Vagina (tissue), 2 donors: ENCODE measurements at places on chromosomes 6 and 20.
A peak's percentile ranks its signal among the peaks of the same experiment; 100 is the strongest.

GRCh38 chr6:30060606-30061091 lies 416 bp upstream of the POLR1H start:
- DNase-seq: no peak
- H3K27me3 ChIP-seq: no peaks in the 10 kb centered on the region
- peaks cover 9% of the 10 kb centered on the region for H3K36me3 ChIP-seq
- peak overlapping the region; percentile 81 for H3K4me3 ChIP-seq
- H3K27ac ChIP-seq: peak overlapping the region; percentile 91

GRCh38 chr20:44273231-44274215 lies 26.4 kb downstream of the GDAP1L1 start:
- H3K27me3 ChIP-seq: no peaks in the 10 kb centered on the region
- no peak overlapping the region for H3K4me3 ChIP-seq
- H3K27ac ChIP-seq: no peak overlapping the region
- no peaks in the 10 kb centered on the region for H3K36me3 ChIP-seq
- no peak for DNase-seq
- no peaks in the 10 kb centered on the region for H3K4me1 ChIP-seq

DNA sequence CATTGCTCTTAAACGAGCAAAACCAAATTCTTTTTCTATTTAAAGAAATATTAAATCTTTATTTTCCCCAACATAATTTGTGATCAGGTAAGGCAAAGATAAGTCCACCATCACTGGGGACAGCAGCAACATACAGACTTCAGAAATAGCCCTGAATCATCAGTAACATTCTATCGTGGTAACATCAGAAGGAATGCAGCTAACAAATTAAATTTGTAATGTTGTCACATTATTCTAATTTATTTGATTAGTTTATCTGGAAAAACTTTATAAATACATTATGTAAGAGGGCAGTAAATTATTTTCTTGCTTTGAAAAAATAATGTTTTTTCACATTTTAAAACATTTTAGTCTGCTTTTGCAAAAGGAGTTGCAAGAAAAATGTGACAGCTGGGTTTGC lies 53.6 kb upstream of the BCLAF1 start:
- no peaks in the 10 kb centered on the region for H3K27me3 ChIP-seq
- no peak overlapping the region for H3K27ac ChIP-seq

- no peak for DNase-seq
- H3K4me3 ChIP-seq: no peak overlapping the region
- no peaks in the 10 kb centered on the region for H3K4me1 ChIP-seq
- H3K27ac ChIP-seq: no peak overlapping the region
Measured at GRCh38 chr6:84432619-84433018, 205.2 kb upstream of the CEP162 start.

DNA sequence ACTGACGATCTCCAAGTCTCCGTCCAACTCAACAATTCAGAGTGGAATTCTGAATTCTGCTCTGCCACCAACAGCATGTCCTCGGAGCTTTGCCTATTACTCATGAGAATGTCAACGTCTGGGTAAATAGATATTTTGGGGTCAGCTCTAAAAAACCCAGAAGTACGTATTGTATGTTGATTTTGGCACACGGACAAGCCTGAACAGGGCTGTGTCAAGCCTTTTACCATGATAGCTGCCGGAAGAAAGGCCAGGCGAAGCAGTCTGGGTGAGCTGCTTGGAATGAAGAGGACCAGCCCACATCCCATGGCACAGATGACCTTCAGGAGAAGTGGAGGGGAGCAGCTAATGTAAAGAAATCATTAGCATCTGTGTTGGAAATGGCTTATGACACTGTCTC lies 88.0 kb upstream of the JAG1 start:
- H3K27ac ChIP-seq: no peak overlapping the region
- no peaks in the 10 kb centered on the region for H3K4me1 ChIP-seq
- no peak overlapping the region for H3K4me3 ChIP-seq
- no peaks in the 10 kb centered on the region for H3K27me3 ChIP-seq

GRCh38 chr6:168578036-168578435 lies 137.1 kb downstream of the SMOC2 start:
- H3K36me3 ChIP-seq: no peaks in the 10 kb centered on the region
- H3K4me3 ChIP-seq: no peak overlapping the region
- DNase-seq: no peak

DNA sequence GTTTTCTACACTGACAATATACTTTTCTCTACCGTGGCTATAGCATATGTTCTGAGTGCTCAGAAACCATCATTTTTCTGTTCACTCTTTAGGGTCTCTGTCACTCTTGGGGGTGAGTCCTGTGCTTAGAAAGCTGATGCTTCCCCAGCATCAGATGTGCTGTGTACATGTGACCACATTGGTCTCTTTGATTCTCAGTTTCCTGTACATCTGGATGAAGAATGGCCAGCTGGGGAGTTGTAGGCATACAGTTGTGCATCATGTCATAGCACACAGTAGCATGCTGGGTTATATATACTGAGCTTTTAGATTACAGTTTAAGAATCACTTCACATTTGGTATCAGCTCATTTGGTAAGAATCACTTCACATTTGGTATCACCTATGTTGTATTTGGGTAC lies 238.6 kb upstream of the PREP start:
- H3K4me1 ChIP-seq: peaks cover 18% of the 10 kb centered on the region
- no peak for DNase-seq
- H3K27me3 ChIP-seq: no peaks in the 10 kb centered on the region
- H3K36me3 ChIP-seq: no peaks in the 10 kb centered on the region
- no peak overlapping the region for H3K4me3 ChIP-seq

DNA sequence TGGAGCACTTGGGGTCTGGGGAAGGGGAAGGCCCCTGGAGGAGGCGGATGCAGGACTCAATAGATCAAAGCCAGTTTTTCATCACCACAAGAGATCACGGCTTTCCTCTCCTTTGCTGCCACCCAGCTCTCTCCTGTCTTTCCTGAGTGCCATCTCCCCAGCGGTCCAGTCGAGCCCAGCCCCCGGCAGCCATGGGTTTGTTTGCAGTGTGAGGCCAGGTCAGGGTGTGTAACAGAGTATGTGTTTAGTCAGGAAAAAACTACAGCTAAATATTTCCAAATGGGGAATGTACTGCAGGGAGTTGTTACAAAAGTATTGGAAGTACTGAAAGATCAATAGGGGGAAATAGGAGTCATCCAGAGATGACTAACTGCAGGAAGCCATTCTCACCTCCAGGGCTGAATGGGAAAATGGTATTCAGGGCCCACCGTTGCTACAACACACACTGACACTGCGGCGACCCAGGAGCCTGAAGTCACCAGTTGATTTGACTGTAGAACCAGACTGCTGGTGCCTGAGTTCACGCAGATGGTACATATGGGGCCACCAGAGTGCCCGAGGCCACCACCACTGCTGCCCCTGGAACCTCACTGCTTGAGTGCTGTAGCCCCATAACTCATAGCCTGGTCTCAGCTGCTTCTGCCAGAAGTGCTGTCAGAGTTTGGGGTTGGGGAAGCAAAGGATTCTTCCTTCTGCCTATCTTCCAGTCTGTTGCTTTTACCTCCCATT lies 23.6 kb upstream of the FANCE start:
- H3K4me3 ChIP-seq: no peak overlapping the region
- H3K4me1 ChIP-seq: no peaks in the 10 kb centered on the region
- no peak overlapping the region for H3K27ac ChIP-seq
- H3K36me3 ChIP-seq: peaks cover 33% of the 10 kb centered on the region
- no peak for DNase-seq

DNA sequence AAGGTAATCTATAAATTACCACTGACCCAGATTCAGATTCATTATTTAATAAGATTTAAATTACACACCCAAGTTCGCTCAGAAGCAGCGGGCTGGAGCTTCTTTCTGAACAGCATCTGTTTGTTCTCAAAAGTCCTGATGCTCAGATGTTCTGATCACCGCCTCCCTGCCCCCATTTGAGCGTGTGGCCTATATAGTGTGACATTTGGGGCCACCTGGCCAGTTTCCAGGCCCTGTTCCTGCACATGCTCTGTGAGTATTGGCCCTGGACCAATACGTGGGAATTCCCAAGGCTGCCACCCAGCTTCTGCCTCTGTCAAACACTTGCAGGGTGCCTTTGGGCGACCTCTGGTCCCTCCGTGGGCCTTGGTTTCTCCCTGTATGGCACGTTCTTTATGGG lies 228.8 kb downstream of the TFAP2C start:
- no peak for DNase-seq
- peaks cover 31% of the 10 kb centered on the region for H3K4me1 ChIP-seq
- H3K27me3 ChIP-seq: no peaks in the 10 kb centered on the region
- H3K36me3 ChIP-seq: no peaks in the 10 kb centered on the region
- H3K27ac ChIP-seq: peak overlapping the region; percentile 89

GRCh38 chr20:37365760-37366638 lies 20.1 kb downstream of the SRC start:
- no peak for DNase-seq
- H3K27me3 ChIP-seq: no peaks in the 10 kb centered on the region
- no peak overlapping the region for H3K27ac ChIP-seq
- H3K4me3 ChIP-seq: no peak overlapping the region

DNA sequence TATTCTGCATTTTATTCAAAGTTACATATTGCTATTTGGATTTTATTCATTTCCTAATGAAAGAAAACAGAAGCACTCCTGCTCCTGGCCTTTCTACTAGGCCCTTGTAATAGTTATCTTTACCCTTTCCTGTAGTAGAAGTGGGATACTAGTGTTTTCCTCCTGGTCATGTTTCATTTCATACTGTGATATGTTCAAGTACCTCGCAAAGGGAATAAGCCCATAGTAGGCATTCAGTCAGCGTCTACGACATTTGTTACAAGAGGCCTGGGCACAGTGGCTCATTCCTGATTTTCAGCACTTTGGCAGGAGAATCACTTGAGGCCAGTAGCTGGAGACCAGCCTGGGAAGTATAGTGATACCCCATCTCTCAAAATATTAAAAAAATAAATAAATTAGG lies 154.1 kb downstream of the ARID1B start:
- H3K27me3 ChIP-seq: no peaks in the 10 kb centered on the region
- no peaks in the 10 kb centered on the region for H3K36me3 ChIP-seq
- H3K4me3 ChIP-seq: no peak overlapping the region
- no peak for DNase-seq
- peaks cover 52% of the 10 kb centered on the region for H3K4me1 ChIP-seq
- no peak overlapping the region for H3K27ac ChIP-seq

DNA sequence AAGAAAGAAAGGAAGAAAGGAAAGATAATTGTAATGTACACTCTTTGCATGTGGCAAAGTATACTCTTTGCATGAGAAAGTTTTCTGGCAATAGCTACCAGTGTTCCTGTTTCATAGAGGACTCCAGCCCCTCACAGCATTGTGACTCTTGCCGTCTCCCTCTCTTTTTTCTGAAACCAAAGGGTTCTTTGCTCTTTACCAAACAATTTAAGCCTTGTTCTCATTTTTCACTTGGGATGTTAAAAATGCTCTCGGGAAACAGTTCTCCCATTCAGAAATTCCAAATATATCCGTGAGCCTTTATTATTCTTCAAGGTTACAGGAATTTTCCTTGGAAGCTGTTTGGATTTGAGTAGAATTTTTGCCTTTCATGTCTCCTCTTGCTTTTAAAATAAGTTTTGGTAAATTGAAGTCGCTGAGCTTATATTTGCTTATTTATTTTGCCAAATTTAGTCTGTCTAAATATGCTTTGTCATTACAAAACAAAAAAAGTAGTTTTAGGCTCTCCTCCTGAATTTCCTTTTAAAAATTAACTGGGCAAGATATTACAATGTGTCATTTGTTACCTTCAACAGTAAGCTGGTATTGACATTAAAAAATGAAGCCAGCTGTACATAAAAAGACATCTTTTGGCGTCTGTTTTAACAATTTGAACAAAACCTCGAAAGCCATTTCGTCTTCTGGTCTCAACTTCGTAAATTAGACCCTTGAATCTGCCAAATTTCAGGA lies 103.8 kb upstream of the ARMC2 start:
- H3K27ac ChIP-seq: no peak overlapping the region
- no peak overlapping the region for H3K4me3 ChIP-seq
- no peaks in the 10 kb centered on the region for H3K36me3 ChIP-seq
- no peak for DNase-seq
- H3K27me3 ChIP-seq: no peaks in the 10 kb centered on the region
- H3K4me1 ChIP-seq: peaks cover 11% of the 10 kb centered on the region

DNA sequence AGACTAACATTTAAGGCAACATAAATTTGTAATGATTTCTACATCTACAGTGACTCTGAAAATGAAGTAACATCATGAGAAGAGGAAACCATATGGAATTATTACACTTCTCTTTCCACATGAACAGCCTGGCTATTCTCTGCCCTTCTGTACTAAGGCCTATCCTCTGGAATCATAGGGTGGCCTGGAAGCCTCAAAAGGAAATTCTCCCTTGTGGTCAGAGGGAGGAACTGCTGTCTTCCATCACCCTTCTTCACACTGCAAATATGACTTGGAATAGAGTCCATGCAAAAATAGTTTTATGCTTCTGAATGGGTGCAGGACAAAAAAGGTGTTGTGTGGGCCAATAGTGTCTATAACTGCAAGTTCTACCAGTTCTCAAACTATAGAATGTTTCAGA lies 44.6 kb upstream of the SH3BGRL2 start:
- no peak overlapping the region for H3K27ac ChIP-seq
- no peaks in the 10 kb centered on the region for H3K27me3 ChIP-seq
- H3K4me3 ChIP-seq: no peak overlapping the region
- no peaks in the 10 kb centered on the region for H3K4me1 ChIP-seq
- no peak for DNase-seq

- no peaks in the 10 kb centered on the region for H3K27me3 ChIP-seq
- no peak overlapping the region for H3K27ac ChIP-seq
- no peak overlapping the region for H3K4me3 ChIP-seq
- no peaks in the 10 kb centered on the region for H3K4me1 ChIP-seq
Measured at GRCh38 chr6:21158873-21159272, 434.7 kb upstream of the SOX4 start.

DNA sequence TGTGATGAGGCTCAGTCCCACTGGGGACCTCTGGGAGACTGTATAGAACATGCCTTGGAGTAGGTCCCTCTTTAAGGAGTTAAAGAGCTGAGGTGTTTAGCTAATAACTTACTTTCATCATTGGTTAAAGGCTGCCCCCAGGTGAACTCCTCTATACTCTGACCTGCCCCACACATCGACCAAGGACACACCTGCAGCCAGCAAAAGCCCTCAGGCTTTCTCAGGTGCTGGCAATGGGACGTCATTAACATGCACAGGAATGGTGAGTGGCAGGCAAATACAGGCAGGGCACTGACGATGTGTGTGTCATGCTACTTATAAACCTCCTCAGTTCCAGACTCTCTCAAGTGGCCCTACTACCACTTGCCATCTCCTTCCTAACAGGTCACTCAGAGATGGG lies 366.4 kb downstream of the KIF16B start:
- no peaks in the 10 kb centered on the region for H3K27me3 ChIP-seq
- DNase-seq: no peak
- H3K4me1 ChIP-seq: no peaks in the 10 kb centered on the region
- no peak overlapping the region for H3K27ac ChIP-seq

DNA sequence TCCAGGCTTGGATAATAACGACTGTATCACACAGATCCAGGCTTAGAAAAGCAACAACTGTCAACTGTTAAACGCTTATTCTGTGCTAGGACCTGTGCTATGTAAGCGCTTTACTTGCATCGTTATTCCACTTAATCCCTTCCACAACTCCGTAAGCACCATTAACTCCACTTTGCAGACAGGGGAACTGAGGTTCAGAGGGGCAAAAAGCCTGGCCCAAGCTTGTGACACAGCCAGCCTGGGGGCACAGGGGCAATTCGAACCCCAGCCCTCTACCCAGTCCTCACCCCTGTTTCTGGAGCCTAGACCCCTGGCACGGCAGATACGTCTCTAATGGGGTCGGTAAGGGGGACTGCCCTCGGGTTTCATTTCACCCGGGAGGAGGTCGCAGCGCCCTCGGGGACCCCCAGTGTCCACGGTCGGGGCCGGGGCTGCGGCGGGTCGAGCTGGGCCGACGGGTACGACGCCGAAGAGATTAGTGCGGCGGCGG lies 411 bp downstream of the DSN1 start:
- no peaks in the 10 kb centered on the region for H3K36me3 ChIP-seq
- peaks cover 22% of the 10 kb centered on the region for H3K4me1 ChIP-seq
- peak overlapping the region; percentile 54 for H3K4me3 ChIP-seq
- H3K27me3 ChIP-seq: no peaks in the 10 kb centered on the region
